ENCODE measurements at places on chromosomes 6 and 20. TPM values are rescaled to one million over a fixed set of nuclear protein-coding genes. Genes with fewer than 3 reads are reported as not detected.

PNPLA1 gene
- not detected for total RNA-seq

TMEM74B gene
- total RNA-seq = 0.33 TPM

EDN1 gene
- 6.4 TPM for total RNA-seq

GPR6 gene
- total RNA-seq = not detected
